ENCODE measurements at places on chromosomes 3 and 15. TPM values are rescaled to one million over a fixed set of nuclear protein-coding genes. Genes with fewer than 3 reads are reported as not detected.

DNA sequence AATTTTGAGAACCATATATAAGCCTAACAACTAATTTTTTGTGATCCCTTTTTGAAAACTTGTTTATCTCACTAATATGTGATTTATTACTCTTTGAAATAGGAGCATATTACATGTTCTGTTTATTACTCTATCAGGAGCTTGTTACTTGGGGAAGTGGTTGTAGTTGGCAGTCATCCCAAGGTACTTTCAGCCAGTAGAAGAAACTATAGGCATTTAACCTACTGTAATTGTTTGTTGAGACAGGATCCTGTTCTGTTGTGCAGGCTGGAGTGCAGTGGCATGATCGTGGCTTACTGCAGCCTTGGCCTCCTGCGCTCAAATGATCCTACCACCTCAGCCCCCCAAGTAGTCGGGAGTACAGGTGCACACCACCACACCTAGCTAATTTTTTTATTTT, 195.6 kb downstream of the TCF12 start:
- DNase-seq: peak; percentile 22

DNA sequence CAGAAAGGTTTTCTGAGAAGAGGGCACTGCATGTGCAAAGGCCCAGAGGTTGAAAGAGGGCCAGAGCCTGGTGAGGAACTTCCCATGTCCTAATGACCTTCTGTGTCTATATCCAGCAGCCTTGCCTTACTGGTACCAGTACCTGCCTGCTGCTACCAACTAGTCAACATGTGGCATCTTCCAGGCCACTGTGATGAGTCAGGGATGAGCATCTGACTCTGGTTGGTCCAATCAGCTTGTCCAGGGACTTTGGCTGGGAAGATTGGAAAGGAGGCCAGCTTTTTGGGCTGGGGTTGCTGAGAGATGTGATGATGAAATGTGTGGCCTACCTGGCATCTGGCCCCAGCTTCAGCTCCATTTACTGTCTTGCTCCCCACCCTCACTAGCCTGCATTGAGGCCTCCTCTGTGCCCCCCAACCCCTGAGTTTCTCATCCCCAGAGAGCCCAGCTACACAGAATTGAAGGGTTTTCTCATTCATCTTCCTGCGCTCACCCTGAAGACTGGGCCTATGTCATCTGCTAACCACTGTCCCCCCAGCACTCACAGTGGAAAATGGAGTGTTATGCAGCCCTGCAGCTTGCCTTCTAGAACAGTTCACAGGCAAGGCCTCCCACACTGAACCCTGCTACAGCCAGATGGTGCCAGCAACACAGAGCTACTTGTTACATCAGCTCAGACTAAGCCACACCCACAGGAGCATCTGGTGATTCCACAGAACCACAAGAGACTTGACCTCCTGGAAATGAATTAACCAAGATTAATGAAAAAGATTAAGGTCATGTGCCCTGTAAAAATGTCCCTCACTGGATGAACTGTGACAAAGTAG, 1.3 kb upstream of the TWF2 start:
- DNase-seq: peak; percentile 42

DNA sequence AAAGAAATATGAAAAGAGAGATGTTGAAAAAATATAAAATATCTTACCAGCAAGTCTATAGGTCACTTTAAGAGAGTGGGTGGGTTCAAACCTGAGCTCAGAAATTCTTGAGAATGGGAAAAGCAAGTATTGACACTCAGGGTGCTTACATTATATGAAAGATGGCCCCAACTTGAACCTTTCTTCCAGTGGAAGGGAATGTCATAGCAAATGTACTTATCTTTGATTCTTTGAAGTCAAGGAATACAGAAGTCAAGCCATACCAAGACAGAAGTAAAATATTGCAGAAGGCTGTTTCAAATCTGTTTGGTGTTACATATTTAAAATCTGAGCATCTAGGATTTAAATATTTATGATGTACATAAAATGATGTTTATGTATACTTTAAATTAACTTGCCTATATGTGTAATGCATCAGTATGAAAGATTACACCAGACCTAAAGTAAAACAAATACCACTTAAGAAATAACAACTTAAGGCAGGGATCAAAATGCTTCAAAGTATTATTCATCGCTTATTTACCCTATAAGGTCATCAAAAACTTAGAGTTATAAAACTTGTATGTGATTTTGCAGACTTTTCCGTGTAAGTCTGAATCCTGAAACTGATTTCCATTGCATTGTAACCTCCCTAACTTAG, 8.7 kb downstream of the MME start:
- no peak for DNase-seq

DNA sequence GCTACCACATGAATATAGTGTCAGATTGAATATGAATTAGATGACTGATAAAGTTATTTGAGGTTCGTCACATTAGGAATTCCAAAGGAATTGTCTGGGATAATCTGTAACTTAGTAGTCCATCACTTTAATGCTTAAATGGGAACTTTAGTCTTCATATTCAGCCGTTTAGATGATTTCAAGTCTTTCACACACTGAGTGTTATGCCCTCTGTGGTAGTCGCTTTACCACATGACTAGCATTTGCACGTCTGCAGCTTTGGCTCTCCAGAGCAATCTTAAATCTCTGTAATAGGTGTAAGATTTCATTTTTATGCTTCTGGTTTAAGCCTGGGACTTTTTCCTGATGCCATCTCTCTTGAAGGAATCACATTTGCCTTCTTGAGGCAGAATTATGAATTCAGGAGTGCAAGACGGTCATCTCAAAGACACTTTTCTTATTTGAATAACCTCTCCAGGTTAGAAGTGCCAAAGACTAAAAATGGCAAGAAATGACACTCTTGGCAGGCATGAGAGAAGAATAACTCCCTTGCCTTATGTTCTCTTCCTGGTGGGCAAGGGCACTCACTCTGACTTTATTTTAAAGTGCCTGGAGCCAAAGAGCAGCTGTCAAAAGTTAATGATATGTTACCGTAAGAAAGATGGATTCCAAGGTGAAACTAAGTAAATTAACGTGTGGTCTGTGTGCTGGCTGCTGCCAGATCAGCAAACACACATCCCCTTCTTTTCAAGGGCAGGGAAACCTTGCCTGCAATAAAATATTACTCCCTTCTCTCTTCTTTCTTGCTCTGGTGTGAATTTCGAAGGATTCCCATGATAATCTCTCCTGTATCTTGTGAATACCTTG, 153.3 kb downstream of the B3GALNT1 start:
- no peak for DNase-seq

- peak; percentile 59 for DNase-seq
Measured at GRCh38 chr15:65940618-65940909, 71.3 kb downstream of the RAB11A start.

DNA sequence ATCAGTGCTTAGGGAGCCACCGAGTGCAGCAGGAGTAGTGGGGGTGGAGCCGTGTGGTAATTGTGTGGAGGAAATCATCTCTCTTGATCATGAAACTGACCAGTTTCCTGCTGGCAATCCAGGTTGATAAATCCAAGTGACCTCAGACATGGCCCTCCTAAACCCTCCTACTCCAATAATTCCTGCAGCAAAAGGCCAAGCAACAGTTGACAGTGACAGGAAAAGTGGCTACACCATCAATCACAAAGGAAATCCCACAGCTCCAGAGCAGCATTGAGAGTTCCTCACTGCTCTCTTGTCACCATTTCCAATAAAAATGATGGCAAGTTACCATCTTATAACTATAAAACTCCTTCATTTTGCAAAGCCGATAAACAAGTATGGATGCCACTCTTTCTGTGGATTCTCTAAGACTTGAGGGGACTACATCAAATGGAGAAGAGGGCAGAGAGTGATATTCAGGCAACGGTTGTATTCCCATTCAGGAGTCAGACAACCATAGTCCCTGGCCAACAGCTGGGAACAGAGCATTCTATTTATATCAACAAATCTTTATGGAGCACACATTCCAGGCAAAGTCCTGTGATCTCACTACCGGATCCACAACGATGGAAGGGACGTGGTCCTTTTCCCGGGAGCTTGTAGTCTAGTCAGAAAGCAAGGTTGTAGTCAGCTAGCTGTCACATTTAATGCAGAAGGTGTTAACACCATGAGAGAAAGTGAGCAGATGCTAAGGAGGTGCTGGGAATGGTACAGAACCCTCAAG, 312.5 kb upstream of the CTNNB1 start:
- DNase-seq: no peak

DNA sequence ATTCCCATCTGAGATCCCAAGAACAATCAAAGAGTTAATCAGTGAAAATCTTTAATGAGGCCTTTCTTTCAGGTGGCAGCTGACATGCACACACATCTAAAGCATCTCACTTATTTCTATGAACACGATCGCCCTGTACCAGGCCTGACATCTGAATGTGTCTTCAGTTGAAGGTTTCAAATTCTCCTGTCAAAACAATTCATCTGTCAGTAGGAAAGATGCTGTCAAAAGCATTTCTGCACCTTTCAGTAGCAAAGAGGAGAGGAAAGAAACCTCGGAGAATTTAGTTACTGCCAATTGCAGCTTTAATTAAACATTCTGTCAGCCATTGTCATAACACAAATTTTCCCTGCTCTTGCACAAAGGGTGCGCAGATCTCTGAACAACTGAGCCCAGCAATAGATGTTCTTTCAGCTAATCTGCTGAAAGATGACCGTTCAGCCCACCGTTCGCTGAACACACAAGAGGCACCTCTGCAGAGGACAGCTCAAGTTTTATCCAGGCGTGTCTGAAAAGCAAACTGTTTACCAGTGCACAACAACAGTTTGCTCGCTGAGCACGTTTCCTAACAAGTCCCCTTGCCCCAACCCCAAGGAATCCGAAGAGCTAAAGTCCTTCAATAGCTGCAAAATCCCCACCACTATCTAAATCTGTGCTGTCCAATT, 34.1 kb downstream of the LRIG1 start:
- no peak for DNase-seq

DNA sequence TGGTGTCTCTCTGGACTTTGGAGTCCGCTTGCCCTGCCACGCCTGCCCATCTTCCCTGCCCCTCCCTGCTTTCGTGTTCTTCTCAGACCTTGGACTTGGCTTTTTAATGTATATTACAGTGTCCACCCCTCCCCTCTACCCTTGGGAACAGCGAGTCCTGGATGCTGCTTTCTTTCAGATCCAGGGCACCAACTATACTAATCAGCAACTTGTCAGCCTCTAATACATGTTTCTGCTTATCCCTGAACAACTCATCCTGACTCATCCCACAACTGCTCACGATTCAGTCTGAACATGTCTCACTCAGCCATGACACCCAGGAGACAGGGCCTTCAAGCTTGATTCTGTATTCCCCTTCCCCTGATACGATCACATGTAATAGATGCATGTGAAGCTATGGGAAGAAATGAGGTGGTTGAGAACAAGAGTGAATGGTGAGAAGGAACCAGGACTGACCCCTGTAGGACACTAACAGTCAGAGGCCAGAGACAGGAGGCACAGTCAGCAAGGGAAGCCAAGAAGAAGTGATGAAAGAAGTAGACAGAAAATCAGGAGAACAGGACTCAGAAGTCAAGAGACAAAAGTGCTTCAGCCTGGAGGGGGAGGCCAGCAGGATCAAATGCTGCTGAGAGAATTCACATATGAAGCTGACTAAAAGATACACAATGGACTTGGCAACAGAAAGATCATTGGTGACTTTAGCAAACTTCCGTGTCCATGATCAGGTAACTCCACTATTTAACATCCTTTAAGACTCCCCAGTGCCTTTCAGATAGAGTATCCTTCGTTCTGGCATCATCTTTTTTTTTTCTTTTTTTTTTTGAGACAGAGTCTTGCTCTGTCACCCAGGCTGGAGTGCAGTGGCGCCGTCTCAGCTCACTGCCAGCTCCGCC, 35.4 kb downstream of the BCL2L10 start:
- DNase-seq: no peak

- no peak for DNase-seq
Measured at GRCh38 chr3:178560759-178561158, 24.5 kb downstream of the KCNMB2 start.

GRCh38 chr3:9205345-9206143, 43.9 kb downstream of the SRGAP3 start:
- no peak for DNase-seq

DNA sequence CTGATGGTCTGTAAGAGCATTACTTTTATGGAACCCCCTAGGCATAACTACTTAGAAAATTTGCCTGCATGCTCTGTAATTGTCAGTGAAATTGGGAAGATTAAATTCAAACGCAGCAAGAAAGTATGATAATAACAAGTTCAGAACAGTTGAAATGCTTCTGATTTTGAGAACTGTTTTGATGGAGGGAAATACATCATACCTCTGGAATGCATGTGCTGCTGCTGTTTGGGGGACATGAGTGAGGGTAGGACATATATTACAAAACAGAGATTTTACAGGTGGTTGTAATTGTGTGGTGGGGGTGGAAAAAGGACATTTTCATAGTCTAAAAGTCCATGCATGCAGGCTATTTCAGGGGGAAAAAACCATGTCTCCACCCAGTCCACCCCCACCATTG, 135.0 kb upstream of the DPH6 start:
- DNase-seq: no peak

- DNase-seq: no peak
Measured at GRCh38 chr15:74130155-74130848, at the start of gene ISLR2. TSS of gene ISLR2 (plus strand) at chr15:74130586. CDS start at chr15:74132755, 2,169 bp downstream.

DNA sequence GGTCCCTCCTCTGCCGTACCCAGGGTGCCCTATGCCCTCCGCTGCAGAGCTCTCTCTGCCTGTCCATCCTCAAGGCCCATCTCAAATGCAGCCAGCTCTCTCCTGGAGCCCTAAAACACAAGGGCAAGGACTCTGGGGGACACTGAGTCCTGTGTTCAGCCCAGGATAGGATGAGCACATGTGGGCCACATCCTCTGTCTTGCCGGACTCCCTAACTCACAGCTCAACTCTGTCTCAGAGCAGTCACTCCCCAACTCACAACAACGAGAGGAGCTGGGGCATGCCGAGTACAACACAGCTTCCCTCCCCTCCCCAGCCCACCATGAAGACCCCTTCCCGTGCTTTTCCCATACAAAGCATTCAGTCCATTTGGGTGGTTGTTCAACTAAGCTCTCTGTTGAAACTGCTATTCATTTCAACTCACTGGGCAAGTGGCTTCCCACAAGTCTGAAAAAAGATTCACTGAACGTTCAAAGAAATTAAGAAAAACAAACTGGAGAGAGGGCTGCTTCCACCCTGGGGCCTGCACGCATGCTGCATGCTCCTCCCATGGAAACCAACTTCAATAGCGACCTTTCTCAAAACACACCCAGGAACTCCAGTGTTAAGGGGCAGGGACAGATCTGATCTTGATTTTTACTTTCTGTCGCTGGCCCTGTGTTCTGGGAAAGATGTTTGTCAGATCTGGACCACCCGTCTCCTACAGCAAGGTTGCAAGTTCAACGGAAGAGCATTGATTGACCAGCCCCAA, 124.3 kb upstream of the IGF1R start:
- DNase-seq: no peak

FBN1 gene
- 0.93 TPM for total RNA-seq

ACKR4 gene
- 8.1 TPM for total RNA-seq

BTD gene
- total RNA-seq: 9.4 TPM

ADCY5 gene
- total RNA-seq: 2.5 TPM

OXSM gene
- total RNA-seq: 18.4 TPM

KNL1 gene
- 19.0 TPM for total RNA-seq

SERINC4 gene
- 0.33 TPM for total RNA-seq

CPN2 gene
- not detected for total RNA-seq

SEC62 gene
- 143 TPM for total RNA-seq

ZBTB38 gene
- total RNA-seq: 99.1 TPM

XIRP1 gene
- not detected for total RNA-seq

SCG5 gene
- total RNA-seq: not detected

All from Calu3 (cell line).